ENCODE measurements at places on chromosomes 1 and 21.

- DNase-seq, result no peak
Measured at GRCh38 chr1:49106445-49106844, 329.8 kb upstream of the BEND5 start.

- no peak for DNase-seq
Measured at GRCh38 chr1:232667094-232667777, 37.3 kb upstream of the SIPA1L2 start.

GRCh38 chr1:4132352-4133296 is 232.6 kb upstream of the C1orf174 start:
- no peak for DNase-seq

- no peak for DNase-seq
Measured at GRCh38 chr1:151864411-151864810, 10.9 kb upstream of the THEM5 start.
